HEK293T (cell line): ENCODE measurements at places on chromosomes 5 and 9.

DNA sequence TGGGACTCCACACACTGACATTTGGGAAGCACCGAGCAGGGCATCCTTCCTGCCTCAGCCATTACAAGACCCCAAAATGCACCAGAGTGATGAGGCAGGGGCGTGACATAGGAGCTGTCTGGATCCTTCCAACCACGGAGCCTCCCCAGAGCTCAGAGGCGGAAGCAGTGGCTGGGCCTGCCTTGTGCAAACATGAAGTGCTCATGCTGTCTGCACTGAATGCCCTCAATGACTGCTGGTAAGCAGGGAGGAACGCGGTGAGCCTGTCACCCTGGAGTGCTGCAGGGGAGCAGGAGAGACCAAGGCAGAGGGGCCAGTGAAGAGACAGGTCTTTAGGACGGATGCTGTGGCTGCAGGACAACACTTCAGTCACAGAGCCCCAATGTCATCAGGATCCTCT, 60.2 kb upstream of the HRH2 start:
- no peak for DNase-seq

- DNase-seq, result no peak
These were observed 23.7 kb upstream of the NR3C1 start for GRCh38 chr5:143427122-143427735.

- DNase-seq, result no peak
These were observed 142.9 kb downstream of the DOCK8 start for GRCh38 chr9:357560-357959.

GRCh38 chr5:61790678-61791077, 458.6 kb downstream of the ZSWIM6 start:
- DNase-seq, result no peak

- no peak for DNase-seq
These were observed 57.7 kb downstream of the SMARCA2 start for GRCh38 chr9:2072752-2073405.

DNA sequence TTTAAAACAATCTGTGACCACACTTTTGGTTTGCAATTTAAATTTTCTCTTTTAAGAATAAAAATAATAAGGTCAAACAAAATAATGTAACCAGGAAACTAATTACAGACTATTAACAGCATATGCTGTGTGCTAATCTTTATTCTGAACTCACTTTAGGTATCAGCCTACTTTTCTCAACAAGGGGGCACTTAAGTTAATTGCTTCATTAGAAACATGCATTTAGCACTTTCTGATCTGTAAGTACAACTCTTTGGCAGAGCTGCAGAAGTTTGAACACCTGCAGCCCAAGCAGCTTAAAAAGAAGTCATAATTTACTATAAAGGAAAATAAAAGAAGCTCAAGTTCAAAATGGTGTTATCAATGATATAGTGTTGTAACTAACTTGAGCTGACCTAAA, 21.7 kb downstream of the XRCC4 start:
- no peak for DNase-seq

DNA sequence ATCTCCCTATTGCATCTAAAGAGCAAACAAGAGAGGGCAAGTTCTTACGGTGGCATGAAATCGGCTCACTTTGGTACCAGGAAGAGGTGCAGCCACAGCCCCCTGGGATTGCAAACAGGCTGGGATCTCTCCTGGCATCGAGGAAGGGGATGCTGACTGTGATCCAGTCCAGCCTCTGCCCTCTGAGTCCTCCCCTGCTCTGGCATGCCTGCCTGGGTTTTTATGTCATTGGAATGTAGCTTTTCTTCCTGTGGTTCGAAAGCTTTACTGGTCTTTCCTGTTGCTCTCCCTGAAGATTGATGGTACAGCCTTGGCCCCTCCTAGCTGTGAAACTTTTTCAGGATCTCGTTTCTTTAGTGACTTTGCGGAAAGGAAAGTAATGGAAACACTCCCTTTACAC, 6.6 kb downstream of the SLC46A2 start:
- no peak for DNase-seq

- DNase-seq, result no peak
These were observed 26.6 kb downstream of the DPYSL3 start for GRCh38 chr5:147483188-147483790.

DNA sequence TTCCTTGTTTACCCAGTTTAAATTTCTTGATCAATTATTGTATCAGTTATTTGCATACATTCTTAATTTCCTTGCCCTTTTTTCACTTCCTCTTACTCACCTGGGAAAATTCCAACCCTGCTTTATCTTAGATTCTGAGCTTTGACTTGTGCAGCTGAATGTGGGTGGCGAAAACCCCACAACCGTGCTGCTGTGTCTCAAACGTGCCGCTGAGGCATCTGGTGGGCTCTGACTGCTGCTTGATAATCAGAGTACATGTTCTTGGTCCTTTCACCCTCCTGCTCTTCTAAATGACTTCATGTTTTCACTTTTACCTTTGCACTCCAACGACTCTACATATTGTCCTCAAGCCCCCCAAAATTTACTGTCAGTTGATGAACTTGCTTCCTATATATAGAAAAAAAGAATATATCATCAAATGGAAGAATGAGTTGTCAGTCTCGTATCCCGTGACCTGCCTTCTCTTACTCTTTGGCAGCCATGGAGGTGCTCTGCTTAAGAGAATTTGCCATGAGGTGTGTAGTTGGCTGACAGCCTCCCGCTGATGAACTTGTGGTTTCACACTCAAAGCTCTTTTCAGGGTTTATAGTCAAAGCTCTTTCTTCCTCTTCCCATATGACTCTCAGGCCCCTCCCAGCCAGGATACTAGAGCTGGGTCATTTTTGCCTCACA, 14.0 kb upstream of the JAK2 start:
- no peak for DNase-seq

DNA sequence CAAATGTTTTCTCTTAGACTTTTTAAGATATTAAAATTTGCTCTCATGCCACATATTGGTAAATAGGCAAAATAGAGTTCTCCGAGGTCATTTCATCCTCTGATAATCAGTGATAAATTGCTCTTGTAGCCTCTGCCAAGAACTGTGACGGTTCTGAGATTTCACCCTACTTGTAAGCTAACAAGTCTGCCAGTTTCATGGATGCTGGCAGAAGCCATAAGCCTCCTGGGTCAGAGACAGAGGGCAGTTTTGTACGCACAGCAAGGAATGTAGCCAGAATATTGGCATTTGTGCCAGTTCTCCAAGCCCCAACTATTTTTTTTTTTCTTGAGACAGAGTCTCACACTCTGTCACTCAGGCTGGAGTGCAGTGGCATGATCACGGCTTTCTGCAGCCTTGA, 945.0 kb upstream of the WWC1 start:
- DNase-seq, result no peak

DNA sequence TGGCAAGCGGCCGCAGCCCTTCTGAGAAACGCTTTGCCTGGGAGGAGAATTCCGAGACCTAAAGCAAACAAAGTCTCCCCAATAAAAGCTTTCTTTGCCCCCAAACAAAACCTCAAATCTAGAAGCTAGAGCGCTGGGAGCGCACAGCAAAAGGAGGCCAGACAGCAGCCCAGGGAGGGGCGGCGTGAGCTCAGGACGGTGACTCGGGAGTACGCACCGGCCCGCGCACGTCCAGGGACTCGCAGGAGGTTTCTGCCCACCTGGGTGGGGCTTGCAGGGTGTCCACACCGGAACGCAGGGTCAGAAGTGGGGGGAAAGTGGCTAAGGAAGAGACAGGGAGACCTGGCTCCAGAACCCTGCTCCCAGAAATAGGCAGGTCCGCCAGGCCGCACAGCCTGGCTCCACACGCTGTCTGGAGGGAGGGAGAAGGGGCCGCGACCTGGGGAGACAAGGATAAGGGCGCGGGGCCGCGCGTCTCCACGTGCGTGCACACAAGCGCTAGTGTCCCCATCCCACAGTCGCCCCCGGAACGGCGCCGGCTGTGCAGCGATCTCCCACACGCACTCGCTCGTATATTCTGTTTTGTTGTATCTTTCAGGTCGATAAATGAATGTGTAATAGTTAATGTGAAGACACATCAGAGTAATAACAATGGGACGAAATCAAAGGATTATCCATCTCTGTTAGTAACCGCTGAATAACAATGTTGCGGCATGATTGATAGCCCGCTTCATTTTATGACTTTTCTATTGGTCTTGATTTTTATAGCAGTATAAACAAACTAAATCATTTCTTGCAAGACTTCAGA, 2.3 kb upstream of the OTP start:
- DNase-seq, result no peak

GRCh38 chr5:67196537-67197059, at the start of gene CD180:
Gene CD180 (minus strand): TSS chr5:67196799. CDS start chr5:67196641, 158 bp downstream.
- no peak for DNase-seq

- DNase-seq, result no peak
These were observed 1.6 kb upstream of the SEC16A start for GRCh38 chr9:136484153-136485048.

- no peak for DNase-seq
These were observed 813.3 kb upstream of the WWC1 start for GRCh38 chr5:167478188-167478587.

DNA sequence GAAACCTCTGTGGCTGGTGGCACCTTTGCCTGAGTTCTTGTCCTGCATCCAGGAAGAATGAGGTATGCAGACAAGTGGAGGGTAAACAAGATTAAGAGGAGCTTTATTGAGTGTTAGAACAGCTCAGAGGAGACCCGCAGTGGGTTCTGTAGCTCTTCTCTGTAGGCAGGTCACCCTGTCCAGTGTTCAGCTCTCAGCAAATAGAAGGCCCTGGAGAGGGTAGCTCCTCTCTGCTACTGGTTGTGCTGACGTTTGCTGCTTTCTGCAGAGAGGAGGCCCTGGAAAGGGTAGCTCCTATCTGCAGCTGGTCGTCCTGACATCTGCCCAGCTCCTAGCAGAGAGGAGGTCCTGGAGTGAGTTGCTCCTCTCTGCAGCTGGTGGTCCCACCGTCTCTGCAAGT, 96.8 kb upstream of the CCDC112 start:
- no peak for DNase-seq

DNA sequence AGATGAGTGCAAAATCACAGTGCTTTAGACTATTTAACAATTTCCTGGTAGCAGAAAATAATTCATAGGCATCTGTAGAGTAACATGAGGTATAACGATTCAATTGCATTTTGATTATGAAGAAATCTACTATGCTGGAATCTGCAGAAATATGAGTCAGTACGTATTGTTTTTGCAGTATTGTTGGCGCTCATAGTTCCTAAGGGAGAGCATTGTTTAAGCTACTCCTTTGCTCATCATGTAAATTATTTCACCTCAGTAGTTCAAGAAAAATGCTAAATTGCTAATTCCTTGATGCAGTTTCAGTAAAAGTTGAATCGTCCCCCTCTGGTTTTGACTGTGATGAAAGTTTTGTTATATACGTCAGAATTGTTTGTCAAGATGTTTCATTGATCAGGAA, 458.4 kb downstream of the HINT1 start:
- no peak for DNase-seq

DNA sequence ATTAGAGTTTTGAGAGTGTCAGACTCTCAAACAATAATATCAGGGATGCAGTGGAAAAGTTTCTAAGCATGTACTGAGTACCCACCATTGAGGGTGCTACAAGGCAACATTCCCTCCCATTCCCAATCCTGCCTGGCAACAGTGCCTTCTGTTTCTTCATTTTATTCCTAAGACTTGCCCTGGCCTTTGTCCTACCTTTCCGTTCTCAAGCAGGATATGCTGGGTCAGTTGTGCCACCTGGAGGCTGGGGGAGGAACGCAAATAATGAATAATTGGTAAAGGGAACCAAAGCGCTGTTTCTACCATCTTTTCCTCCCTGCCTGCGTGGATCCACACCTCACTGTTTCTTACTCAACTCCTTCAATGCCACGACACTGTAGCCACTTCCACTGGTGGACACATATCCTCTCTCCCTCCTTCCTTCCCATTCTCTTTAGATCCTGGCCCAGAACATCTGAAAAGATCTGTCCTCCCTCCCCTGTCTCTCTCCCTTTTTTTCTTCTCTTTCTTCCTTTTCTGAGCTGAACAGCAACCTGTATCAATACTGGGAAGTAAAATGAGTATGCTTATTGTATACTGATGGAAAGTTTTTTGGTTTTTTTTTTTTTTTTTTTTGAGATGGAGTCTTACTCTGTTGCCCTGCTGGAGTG, 149.5 kb downstream of the C9orf152 start:
- peak; percentile 70 for DNase-seq

GRCh38 chr9:87643107-87643650, 82.7 kb upstream of the CTSL start:
- no peak for DNase-seq

GRCh38 chr5:75023368-75024159, 28.8 kb downstream of the GCNT4 start:
- DNase-seq, result no peak

GRCh38 chr9:128249908-128250838, 25.6 kb downstream of the GOLGA2 start:
- peak; percentile 99 for DNase-seq

DNA sequence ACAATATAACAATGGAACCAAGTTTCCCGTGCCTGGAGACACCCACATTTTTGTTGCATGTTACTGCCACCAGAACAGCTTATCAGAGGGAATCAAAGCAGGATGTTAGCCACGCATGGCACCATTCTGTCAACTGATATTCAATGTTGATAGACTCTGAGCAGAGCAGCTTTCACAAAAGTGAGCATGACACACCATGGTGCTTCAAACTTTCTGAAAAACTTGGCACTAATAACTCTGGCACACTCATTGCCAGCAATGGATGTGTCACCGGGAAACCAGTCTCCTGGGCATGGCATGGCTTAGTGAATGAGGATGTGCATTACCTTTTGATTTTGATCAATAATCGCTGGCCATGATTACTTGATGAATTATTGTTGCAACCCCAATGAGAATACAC, 19.7 kb downstream of the NIPSNAP3B start:
- no peak for DNase-seq

- no peak for DNase-seq
These were observed 95.3 kb downstream of the GRIA1 start for GRCh38 chr5:153585622-153586277.

DNA sequence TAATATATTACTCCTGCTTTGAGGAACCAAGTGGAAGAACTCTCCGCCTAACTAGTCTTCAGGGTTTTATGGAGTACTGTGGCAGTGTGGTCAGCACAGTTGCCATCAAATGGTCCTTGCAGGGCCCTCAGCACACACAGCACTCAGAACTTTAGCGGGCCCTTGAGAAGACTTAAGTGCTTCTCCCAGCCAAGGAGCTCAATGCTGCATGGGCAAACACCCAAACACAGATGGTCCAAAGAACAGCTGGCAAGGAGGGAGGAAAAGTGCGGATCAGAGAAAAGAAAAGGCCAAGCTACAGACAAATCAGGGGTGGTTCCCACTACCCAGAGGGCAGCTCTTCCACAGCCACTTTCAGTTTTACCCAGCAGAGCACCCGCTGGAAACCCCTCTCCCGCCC, 98.6 kb downstream of the SPOCK1 start:
- no peak for DNase-seq
